ENCODE measurements at places on chromosomes 13 and 19.

DNA sequence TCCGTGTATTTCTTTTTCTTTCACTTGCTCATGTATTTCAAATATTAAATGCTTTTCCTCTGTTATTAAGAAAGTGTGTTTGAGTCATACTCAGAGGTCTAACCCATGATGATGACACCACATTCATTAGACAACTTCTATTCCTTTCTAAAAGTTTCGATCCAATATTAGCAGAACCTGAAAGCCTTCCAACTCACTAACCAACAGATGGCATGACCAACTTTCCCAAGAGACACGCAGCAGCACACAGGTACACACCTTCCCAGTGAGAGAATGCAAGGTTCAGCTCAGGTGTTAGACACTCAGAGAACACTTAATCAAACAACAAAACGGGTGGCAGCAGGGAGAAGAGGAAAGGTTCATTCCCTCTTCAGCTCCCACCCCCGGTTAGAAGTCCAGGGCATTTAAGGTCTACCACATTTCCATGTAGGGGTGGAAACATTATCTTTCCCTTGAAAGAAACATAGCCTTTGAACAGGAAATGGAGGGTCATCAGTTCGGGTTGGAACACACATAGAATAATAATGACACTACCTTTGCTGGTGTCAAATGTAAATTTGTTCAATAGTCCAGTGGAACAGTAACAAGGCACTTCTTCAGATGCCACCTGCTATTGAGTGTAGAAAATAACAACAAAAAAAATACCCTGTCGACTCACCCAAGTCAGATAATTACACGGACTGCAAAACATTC lies 404.2 kb downstream of the COG6 start:
- DNase-seq: no peak

DNA sequence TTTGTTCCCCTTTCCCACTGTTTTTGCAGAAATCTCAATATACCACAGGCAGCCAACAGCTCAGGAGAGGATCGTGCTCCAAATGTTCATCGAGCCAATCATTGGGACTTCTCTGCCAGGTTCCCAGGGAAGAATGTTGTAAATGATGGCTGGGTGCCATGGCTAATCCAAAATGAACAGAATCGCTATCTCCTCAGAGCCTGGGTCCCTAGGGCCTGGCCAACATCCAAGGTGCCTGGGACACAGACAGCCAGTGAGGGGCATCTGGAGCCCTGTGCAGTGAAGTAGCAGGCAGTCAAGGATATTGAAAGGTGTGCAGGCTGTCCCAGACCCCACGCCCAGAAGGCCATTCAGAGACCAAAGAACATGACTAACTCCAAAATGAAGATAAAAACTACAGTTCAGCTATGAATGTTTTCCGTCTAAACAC lies 37.8 kb downstream of the BRD4 start:
- DNase-seq: no peak

GRCh38 chr19:5369962-5370367 lies 29.4 kb upstream of the PTPRS start:
- no peak for DNase-seq

DNA sequence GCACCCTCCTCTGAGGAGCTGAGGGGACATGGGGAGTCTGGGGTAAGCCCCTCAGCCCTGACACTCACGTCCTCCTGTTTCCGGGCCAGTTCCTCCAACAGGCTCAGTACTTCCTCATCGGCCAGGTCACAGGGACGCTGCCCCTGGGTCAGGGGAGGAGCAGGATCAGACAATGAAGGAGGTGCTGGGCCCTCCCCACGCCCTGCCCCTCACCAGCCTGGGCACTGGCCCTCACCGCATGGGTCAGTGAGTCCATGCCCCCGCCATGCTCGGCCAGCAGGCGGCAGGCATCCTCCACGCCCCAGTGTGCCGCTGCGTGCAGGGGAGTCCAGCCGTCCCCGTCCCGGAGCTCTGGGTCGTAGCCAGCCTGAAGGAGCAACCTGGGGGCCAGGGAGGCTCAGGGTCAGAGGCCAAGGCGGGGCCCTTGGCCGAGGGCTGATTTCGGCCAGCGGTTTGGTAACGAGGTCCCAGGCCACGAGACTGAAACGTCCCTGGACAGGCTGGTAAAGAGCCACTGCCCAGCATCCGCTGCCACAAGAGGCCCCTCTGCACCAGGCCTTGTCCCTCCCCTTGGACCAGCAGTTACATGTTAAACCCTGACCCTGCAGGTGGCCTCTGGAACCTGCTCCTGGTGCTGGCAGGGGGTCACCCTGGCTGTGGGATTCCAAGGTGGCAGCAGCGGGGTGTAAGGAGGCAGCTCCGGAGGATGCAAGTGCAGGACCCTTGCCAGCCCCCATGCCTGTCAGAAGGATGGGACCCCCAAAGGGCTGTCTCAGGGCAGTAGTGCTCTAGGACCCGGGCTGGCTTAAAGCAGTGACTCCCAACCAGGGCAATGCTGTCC lies 18.5 kb downstream of the PPP1R12C start:
- DNase-seq: no peak

DNA sequence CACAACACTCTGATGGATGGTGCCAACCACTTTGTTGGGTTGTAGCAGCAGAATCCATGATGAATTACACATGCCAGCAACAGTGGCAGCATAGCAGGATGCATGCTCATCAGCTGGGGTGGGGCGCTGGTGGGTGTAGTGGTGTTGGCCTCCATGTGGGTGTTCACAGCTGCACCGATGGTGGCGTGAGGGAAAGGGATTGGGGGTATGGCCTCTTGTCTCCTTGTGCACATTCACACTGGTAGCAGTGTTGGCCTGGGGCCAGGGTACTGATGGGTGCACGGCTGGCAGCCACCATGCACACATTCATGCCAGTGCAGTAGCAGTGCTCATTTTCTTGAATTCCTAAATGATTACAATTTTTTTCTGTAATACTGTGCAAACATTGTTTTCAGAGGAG lies 2748.8 kb upstream of the PCDH20 start:
- DNase-seq: no peak

DNA sequence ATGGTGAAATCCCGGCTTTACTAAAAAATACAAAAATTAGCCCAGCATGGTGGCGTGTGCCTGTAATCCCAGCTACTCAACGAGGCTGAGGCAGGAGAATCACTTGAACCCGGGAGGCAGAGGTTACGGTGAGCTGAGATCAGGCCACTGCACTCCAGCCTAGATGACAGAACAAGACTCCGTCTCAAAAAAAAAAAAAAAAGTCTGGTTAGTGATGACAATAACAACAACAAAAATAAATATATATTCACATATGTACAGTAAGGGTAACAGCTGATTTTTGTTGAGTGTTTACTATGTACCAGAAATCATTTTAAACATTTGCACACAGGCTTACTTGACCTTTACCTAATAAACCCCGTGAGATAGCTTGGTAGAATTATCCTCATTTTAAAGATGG lies 23.0 kb downstream of the RRAS start:
- no peak for DNase-seq

DNA sequence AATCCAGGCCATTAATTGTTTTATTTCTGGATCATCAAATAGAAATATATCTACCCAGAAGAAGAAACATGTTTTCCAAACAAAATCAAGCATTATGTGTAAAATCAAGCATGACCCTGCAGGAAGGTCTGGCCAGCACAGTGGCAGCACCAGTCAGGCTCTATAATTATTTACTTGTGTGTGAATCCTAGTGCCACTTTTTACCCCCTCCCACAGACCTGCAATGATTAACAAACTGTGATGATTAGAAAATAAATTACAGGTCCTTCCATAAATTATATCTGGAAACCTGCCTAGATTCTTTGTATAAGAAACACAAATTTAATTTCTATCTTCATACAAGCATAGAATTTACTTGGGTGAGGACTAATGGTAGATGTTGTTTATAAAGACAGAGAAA lies 186.1 kb downstream of the GPC6 start:
- DNase-seq: no peak

DNA sequence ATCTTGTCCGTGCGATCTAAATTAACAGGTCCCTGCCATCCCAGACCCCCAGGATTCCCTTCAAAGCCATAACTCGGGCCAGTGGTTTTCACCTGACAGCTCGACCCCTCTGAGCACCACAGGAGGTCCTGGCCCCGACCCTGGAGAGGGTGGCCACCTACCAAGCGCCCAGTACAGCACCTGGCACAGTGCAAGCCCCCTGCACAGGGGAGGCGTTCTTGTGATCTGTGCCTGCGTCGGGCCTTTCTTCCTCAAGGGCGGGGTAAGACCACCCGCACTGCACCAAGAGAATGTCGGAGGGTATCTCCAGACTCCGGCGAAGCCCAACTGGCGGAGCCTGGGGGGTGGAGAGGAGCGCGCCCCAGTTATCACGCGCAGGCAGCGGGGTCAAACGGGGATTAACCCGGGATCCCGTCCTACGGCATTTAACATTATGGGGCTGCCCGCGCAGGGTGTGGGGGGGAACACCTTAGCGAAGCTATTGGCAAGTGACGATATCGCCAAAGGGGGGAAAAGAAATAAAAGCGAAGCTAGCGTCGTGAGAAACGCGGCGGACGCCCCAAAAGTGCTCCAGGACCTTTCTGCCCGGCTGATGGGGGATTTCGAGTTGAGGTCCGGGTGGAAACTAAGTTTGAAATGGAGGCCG lies 1.3 kb upstream of the HNRNPL start:
- DNase-seq: no peak

Measured in cortex of kidney (tissue), 1 donor.